Left ventricle myocardium superior (tissue), 1 donor: ENCODE measurements at places on chromosomes 3 and 15. TPM values are rescaled to one million over a fixed set of nuclear protein-coding genes. Genes with fewer than 3 reads are reported as not detected.

The PLSCR5 gene
- total RNA-seq = not detected

The KLF15 gene
- 28.5 TPM for total RNA-seq

The FANCD2OS gene
- not detected for total RNA-seq

The ZPLD1 gene
- total RNA-seq = not detected

GRCh38 chr15:98920091-98920880 is 87.3 kb downstream of the PGPEP1L start:
- no peak for DNase-seq

GRCh38 chr3:16151109-16151508 is 23.4 kb upstream of the GALNT15 start:
- DNase-seq = peak; percentile 84

DNA sequence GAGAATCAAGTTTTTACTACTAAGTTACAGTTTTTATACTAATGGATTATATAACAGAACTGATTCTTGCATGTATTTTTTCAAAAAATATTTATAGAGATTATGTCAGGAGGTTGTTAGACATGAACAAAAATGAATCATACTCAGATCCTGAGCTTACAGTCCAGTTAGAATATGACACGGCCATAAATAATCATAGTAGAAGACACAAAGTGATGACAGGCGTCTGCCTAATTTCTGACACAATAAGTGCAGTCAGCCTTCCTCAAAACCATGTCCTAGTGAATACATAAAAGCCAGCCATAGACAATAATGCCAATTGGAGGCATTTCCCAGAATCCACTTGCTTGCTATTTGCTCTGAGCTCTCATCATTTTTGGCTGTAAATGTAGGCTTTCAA is 81.7 kb upstream of the POU1F1 start:
- no peak for DNase-seq

GRCh38 chr3:50132421-50133282 is 22.5 kb upstream of the SEMA3F start:
- DNase-seq = no peak

DNA sequence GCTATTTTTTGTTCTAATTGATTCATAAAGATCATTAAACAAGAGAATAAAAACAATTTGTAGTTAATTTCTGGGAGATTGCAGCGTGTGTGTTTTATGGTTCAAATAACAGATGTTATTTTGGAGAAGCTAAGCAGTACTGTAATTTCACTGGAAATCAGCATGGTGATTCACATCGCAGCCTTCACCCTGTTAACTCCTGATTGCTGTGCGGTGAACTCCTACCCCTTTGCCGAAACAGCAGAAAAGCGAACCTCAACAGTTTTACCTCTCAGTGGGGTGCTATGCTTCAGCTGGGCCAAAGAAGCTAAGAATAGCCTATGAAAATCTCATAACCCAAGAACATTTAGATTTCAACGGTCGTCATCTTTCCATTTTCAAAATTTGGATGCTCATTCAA is 441.5 kb upstream of the RARB start:
- DNase-seq = no peak

- DNase-seq = peak; percentile 57
These were observed 8.1 kb upstream of the APOD start for GRCh38 chr3:195591852-195592251.

GRCh38 chr3:42855547-42856380 is 19.9 kb downstream of the CYP8B1 start:
- no peak for DNase-seq

DNA sequence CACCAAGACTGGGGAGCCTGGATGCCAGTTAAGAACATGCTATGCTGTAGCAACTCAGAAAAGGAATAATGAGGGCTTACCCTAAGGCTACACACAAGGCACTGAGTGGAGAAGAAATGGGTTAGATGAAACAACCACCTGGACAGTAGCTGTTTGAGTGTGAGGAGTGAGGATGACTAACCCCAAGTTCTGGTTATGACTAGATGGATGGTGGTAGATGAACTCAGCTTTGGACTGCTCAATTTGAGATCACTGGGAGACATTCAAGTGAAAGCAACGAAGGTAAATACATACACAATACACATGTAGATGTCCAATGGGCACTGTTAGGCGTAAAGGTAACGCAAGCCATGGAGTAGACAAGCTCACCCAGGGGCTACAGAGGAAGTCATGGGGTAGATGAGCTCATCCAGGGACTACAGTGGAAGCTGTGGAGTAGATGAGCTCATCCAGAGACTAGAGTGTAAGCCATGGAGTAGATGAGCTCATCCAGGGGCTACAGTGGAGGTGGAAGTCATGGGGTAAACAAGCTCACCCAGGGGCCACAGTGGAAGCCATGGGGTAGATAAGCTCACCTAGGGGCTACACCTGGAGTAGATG is 98.3 kb downstream of the ANO10 start:
- DNase-seq = no peak

- peak; percentile 77 for DNase-seq
These were observed 32.6 kb downstream of the RBM5 start for GRCh38 chr3:50121072-50122032.

DNA sequence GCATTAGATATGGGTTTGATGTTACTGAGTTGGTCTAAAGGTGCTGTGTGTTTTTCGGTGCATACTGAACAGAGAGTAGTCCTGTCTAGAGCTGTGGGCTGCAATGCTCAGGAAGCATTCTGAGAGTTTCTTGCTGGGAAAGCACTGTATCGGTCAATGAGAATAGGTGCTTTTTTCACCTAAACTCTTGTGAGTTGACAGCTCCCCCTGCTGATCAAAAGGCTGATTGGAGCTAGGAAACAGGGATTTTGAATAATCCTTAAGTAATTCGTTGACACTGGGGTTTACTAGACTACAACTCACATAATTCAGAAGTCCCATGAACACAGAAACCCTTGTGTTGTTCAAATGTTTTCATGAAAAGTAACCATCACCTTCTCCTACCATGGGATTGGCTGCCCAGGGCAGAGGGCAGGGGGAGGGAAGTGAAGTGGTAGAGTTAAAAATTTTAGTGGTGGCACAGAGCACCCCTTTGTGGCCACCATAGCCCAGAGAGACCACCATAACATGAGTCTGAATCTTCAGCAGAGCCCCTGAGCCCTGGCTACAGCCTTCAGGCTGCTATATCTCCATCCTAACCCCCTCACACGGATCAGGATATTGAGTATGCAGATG is 13.0 kb upstream of the MANF start:
- no peak for DNase-seq

- no peak for DNase-seq
These were observed 50.8 kb downstream of the GXYLT2 start for GRCh38 chr3:72938471-72939265.

DNA sequence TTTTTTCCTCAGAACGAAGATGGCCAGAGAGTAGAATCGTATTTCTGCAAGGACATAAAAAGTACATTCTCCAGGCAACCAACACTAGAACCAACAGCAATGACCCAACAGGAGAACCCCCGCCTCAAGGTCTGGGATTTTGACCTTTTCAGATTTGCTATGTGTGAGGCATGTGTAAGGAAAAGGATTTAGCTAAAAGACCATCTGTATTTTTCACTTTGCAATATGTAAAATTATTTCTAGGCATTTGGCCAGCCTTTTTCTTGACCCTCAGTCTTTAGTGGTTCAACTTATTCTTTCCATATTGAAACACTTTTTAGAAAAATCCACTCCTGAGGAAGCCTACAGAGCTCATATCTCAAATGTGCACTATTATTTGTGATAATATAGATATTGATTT is 219.2 kb upstream of the GOLGA6L4 start:
- DNase-seq = no peak
